ENCODE measurements at places on chromosomes 5 and 9.

DNA sequence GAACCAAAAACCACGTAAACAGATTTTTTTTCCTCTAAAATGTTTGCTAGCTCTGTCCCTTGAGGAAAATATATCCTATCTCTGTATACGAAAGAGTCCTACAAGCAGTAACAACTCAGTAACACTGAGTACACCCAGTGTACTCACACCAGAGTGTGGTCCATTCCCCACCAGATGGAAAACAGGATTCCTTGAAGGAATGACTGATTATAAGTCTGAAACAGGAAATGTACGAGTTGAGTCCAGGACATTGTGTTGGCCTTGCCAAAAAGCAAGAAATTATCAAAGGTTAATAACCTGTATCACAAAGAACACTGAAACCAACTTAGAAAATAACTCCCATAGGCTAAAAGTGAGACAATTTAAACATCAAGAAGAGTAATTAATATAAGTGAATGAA is 20.4 kb downstream of the GOLPH3 start:
- no peak for DNase-seq

DNA sequence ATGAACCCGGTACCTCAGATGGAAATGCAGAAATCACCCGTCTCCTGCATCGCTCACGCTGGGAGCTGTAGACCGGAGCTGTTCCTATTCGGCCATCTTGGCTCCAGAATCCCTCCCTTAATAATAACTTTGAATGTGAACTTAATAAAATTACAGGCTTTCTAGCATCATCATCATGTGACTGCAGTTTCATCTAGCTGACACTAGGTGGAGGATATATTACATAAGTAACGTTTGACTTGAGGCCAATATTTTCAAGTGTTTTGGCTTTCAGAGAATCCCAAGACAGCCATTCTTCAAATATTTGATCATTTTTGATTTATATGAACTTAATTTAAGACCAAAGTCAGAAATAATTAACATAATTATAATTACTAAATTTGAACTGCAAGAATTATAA is 474.9 kb upstream of the CDH10 start:
- peak; percentile 31 for DNase-seq

GRCh38 chr5:37715361-37715760 is 124.5 kb downstream of the GDNF start:
- DNase-seq, result no peak

DNA sequence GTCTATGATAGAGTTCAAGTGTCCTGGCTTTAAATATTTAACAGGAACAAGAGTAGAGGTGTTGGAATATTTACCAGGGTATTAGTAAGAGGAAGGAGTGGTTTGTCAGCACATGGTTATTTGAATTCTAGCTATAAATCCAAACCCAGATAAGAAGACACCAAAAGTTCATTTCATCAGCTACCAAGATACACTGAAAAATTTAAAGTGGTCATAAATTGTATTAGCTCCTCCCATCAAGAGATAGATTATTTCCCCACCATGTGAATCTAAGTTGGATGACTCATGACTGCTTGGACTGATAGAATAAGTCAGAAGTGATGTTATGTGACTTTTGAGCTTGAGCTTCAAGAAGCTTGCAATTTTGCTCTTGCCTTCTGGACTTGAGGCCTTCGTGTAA is 72.1 kb upstream of the GRAMD2B start:
- no peak for DNase-seq

DNA sequence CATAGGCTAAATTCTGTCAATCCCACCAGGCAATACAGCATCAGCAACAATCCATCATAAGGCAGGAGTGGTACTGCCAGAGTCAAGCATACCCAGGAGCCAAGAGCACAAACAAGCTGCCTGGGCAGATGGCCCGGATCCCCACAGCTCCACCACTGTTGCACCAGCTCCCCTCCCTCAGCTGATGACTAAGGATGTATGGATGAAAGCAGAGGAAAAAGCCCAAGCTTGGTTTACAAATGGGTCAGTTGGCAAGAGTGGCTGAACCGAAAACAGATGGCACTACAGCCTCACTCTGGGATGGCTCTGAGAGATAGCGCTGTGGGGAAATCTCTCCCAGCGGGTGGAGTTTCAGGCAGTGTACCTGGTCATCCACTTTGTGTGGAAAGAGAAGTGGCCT is 29.4 kb downstream of the DROSHA start:
- no peak for DNase-seq

- DNase-seq, result no peak
These were observed 71.4 kb downstream of the MYO10 start for GRCh38 chr5:16864631-16865131.

DNA sequence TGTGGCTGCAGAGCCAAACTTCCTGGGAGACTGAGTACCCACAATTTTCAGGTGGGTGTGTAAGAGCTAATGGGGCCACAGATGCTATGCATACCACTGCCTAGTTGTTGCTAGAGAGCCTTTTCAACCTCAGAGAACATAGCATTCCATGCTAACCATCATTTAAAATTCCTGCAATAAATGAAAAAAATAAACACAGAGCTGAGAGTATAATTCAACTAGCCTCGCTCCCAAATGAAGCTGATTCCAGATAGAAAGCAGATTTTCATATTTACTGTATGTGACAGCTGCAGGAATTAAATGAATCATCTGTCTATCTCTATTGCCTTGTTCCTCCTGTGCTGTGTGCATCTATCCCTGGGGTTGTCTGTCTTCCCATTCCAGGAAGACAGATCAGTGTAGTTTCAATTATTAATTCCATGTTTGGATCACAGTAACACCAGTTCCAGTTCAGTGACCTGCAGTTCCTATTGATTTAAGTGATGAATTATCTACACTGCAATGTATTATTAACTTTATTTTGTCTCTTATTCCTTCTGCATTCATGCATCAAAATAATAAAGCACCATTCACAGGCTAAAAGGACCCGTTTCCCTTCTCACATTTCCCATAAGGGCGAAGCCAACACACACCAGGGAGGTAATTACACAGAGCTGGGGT is 324.5 kb downstream of the SLIT3 start:
- DNase-seq, result no peak

- DNase-seq, result no peak
These were observed 893.9 kb upstream of the DMAC1 start for GRCh38 chr9:8693464-8693863.

GRCh38 chr5:103442750-103443149 is 119.8 kb downstream of the NUDT12 start:
- DNase-seq, result no peak
